Activated CD4-positive, alpha-beta T cell treated with anti-CD3 and anti-CD28 coated beads, Interleukin-2, amount 10 ng/mL, durations not matched to agents 7 days and 5 days (primary cell): ENCODE measurements at places on chromosomes 5 and 9.

GRCh38 chr5:9198394-9198793 lies 347.5 kb downstream of the SEMA5A start:
- no peak for DNase-seq

DNA sequence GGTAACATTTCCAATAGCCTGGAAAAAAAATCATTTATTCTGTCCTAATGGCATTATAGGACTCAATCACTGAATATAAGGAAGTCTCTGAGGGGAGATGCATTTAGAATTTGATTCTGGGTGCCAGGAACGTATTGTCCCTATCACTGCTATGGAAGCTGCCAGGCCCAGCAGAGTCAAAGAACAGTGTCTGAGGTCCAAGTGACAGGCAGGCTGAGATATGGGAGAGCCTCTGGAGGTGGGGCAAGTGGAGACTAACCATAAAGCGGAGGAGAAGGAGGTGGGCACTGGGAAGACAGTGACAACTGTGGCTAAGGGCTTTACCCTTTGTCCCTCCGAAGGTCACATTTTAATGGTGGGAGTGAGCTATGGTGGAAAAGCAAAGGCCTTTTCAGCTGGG lies 505.5 kb downstream of the CTNND2 start:
- DNase-seq: no peak

DNA sequence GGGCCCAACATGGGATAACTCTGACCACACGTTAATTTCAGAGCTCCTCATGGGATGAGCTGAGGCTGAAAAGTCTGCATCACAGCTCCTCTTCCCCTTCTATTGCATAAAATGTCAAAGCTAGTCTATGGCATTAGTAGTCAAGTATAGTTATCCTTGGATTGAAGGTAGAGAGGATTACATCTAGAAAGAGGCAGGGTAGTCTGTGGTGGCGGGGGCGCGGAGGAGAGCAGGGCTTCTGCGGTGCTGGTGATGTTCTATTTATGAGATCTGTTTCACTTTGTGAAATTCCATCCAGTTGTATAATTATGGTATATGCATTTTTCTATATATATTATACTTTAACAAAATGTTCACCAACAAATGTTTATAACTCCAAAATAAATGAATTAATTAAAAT lies 329.5 kb upstream of the GRAMD2B start:
- no peak for DNase-seq

GRCh38 chr9:136170006-136170901 lies 34.7 kb downstream of the LHX3 start:
- peak; percentile 51 for DNase-seq

DNA sequence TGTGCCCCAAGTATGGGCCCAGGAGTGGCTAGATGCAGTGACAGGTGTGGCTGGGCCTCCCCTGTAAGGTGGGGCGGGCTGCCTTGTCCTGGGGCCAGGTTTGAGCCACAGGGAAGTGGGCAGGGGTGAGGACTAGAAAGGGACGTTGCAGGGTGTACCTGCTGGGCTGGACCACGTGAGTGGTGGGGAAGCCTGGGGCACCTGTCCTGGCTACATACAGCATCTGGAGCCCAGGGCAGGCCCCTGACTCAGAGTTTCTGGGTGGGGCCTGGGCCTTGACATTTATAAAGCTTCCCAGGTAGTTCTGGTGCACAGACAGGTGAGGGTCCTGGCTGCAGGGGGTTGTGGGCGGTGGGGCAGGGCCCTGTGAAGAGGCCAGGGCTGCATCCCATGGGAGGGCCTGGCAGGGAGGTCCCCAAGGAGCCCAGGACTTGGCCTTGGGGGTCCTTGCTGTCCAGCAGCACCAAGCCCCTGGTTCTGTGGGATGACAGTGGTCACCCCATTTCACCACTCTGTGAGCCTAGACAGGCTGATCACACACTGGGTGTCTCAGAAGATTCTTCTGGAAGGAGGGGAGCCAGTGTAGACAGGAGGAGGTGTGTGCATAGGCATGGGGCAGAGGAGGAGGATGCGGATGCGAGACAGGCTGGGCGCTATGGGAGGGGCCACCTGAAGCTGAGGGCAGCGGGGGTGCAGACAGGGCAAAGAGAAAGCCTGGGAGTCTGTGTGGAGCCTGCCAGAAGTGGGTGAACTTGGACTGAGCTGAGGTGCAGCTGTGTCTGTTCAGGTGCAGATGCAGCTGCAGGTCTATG lies 94.0 kb downstream of the PHF2 start:
- DNase-seq: no peak

DNA sequence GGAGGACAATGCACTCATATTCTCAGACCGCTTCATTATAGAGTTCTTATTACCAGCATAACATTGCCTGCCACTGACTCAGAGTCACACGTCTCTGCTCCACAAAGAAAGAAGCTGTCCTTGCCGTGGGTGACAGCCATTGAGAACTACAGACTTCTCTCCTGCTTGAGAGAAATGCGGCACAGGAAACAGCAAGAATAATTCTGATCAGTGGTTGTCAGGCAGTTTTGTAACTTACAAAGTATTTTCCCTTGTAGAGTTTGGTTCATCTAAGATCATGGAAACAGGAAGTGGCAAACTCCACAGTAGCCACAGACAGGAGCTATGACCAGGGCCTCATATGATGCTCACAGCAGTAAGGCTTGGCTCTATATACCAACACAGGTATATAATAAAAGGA lies 47.0 kb downstream of the KCNV2 start:
- peak; percentile 63 for DNase-seq

- no peak for DNase-seq
Observed at GRCh38 chr5:142239394-142240159, 85.2 kb downstream of the SPRY4 start.

- no peak for DNase-seq
Observed at GRCh38 chr5:41968153-41968723, 43.2 kb downstream of the FBXO4 start.

GRCh38 chr5:172837640-172838039 lies 3.6 kb downstream of the ERGIC1 start:
- peak; percentile 57 for DNase-seq

DNA sequence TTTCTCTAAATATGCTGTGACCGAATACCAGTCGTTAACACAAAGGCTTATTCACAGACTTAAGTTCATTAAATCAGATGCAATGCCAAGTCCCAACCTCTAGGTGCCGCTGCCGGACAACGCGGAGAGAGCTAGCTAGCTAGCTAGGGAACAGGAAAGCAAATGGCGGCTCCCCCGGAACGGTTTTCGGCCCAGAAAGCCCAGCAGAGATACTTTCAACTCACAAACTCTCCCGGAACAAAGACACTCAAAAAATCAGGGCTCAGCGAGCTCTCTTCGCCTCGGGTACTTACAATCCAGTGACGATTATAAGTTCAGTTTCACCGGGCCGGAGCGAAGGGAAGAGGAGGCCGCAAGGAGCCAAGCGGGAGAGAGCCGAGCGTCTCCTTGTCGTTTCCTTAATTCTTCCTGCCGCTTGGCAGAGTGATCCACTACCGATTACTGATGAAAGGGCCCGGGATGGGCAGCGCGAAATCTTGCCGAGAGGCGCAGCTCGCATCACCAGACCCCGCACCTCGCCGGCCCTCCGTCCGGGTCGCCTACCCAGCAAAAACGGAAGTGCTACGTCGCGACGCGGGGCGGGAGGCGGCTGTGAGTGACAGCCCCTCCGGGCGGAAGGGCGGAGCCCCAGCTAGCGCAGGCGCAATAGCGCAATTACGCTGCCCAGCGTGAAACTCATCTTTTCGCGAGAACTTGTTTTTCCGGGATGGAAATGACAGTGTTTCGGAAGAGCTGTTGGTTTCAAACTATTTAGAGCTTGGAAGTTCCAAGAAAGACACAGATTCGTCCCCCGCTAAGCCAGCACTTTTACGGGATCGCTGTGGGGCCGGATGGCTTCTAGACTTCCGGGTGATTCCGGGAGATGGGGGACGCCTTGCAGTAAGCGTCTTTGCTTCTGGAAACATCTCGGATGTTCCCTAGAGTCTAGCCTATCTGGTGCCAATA lies at the start of gene TAF7:
Gene TAF7, minus strand, starts transcription at position 560 of the 945 bp plus-strand sequence. CDS start 740 bp downstream, outside the sequence.
- DNase-seq: peak; percentile 93

- DNase-seq: no peak
Observed at GRCh38 chr5:180103487-180104167, 32.1 kb upstream of the RNF130 start.

GRCh38 chr9:99046542-99047071 lies 58.3 kb upstream of the TGFBR1 start:
- DNase-seq: no peak

- DNase-seq: no peak
Observed at GRCh38 chr9:886886-887285, 45.4 kb downstream of the DMRT1 start.

GRCh38 chr9:136341042-136341655 lies 13.8 kb downstream of the GPSM1 start:
- DNase-seq: no peak

DNA sequence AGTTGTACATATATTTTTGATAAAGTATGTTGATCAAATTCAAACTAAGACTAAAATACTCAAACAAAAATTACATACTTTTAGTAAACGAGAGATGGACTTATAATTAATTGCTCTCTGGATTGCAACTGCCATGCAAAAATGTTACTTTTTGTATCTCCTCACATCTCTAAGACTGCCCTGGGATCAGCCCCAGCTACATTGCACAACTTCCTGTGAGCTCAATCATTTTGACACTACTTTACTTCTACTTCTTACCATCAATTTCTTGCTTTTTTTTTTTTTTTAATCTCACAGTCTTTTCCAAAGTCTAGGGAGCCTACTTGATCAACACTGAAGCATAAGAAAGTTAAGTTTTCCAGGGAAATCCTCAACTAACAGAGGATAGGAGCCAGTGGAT lies 506.0 kb upstream of the CDH10 start:
- DNase-seq: no peak

DNA sequence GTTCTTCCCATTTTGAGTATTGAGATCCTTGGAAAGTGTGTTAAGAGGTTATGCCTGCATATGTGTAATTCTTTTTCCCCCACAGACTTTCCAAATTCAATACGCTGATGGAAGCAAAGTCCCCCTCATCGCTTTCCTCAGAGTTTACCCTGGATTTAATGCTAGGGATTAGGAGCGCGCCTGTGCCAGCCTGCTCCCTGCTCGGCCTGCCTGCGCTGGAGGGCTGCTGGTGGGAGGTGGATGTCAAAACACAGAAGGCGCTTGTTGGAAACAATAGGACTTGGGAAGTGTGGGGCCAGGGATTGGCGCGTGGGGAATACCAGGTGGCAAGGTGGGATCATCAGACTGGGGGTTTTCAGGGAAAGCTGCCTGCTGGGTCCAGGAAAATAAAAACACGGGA lies 39.8 kb upstream of the PTCH1 start:
- DNase-seq: no peak

GRCh38 chr9:125747765-125748445 lies 732 bp downstream of the PBX3 start:
- DNase-seq: peak; percentile 20

DNA sequence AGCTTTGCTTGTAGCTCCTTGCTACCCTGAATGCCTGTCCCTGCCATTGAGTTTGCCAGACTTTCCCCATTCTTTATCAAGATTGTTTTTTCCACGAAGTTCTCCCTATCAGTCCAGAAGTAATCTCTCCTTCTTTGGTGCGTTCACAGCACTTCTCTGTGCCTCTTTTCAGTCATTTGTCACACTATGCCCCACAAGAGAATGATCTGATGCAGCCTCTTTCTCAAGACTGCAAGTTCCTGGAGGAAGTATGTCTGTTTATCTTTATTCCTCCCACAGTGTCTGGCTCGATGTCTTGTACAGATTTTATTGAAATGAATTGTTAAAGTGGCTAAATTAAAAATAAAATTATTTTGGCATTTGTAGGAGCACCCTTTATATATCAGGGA lies 99.3 kb downstream of the CCDC192 start:
- no peak for DNase-seq

DNA sequence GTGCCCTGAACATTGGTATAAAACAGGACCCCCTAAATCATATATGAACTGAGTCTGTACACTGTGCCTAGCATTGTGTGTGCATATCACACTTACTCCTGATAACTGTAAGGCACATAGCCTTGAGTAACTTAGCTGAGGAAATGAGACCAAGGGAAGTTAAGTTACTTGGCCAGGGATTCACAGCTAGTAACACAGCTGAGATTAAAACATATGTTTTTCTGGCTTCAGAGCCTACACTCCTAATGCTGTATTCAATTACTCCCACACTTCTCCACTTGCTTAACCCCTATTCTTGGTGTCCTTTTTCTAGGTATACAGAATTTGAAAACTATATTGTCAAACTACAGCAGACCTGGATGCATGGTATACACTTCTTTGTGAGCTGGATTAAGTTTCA lies 12.8 kb downstream of the GHR start:
- no peak for DNase-seq

GRCh38 chr5:399296-400281 lies 43.4 kb upstream of the EXOC3 start:
- peak; percentile 66 for DNase-seq

GRCh38 chr5:16033187-16033925 lies 146.2 kb downstream of the MARCHF11 start:
- DNase-seq: no peak

DNA sequence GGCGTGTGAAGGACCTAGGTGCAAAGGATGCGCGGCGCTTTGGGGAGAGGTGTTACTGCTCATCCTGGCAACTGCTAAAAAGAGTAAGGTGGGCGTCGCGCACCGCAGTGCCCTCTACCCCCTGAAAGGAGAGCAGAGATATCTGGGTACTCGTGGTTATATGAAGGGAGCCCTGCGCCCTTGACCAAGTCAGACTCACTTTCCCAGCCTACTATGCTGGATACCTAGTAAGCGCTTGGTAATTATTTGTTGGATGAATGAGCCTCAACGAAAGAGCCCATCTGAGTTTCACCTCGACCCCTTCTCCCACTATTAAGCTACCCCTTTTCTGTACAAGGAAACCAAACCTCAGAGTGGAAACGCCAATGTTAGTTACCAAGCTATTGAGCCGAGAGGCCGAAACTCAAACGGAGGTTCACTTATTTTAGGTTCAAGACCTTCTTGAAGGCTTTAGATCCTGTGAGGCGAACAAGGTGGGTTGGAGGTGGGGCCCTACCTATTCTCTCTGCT lies 8.0 kb downstream of the LHX6 start:
- no peak for DNase-seq

GRCh38 chr5:146765089-146765832 lies 113.3 kb downstream of the PPP2R2B start:
- no peak for DNase-seq

DNA sequence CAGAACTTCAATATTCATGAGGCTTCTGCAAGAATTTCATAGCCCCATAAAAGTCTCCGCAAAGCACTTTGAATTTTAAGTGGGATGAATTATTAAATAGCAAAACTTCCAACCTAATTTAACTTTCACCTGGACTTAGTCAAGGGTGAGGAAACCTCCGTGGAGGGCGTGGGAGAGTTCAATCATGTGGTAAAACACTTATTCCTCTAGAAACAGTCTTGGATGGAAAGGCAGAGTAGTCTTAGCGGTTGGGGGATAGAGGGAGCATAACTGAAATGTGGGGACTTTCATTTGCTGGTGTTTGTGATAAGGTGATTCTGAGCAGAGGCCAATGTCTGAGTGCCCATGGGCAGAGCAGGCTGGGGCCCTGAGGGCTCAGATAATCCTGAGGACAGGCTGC lies 241.9 kb downstream of the IRX1 start:
- no peak for DNase-seq
